HFFc6 (cell line): ENCODE measurements at places on chromosomes 16 and 17. TPM values are rescaled to one million over a fixed set of nuclear protein-coding genes. Genes with fewer than 3 reads are reported as not detected.

FADS6 gene
- total RNA-seq: not detected in 3 replicates

GRCh38 chr17:28053725-28054124 lies 11.2 kb downstream of the NLK start:
- H3K27ac ChIP-seq: no peak overlapping the region
- no peak overlapping the region; the same call in 1 of the 2 replicates for H3K4me3 ChIP-seq
- H3K36me3 ChIP-seq: peaks cover 11% of the 10 kb centered on the region; the same call in 1 of the 2 replicates
- peaks cover 64% of the 10 kb centered on the region for H3K4me1 ChIP-seq
- H3K27me3 ChIP-seq: no peaks in the 10 kb centered on the region

GRCh38 chr17:52789829-52790228 lies 631.3 kb upstream of the CA10 start:
- no peaks in the 10 kb centered on the region for H3K4me1 ChIP-seq
- no peak overlapping the region for H3K27ac ChIP-seq
- DNase-seq: no peak
- H3K36me3 ChIP-seq: no peaks in the 10 kb centered on the region; the same call in 1 of the 2 replicates
- no peaks in the 10 kb centered on the region; the same call in 1 of the 2 replicates for H3K27me3 ChIP-seq

DNA sequence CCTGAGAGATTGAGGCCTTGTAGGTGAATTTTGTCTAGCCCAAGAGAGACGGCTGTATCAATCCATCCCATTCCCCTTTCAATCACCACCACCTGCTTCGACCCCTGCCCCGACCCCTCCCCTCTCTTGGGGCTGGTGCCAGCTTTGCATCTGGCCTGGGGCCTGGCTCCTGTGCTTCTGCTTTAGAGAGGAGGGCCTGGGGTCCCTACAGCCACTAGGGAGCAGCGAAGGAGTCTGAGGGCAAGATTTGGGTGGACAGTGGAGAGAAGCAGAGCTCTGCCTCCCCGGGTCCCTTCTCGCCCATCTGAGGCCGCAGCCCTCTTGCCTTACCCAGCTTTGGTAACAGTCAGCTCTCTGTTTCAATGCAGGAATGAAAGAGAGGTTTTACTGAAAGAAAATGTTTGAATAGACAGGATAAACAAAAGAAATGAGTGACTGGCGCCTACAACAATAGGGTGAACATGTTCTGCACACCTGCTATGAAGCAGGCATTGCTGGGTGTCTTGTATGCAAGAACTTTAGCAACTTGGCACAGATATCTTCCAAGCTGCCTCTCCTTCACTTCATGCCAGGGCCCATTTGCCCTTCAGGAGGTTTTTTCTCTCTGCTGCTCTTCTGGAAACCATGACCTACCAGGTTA lies 57.4 kb downstream of the SLC47A1 start:
- H3K36me3 ChIP-seq: no peaks in the 10 kb centered on the region
- no peak overlapping the region for H3K27ac ChIP-seq
- H3K4me1 ChIP-seq: no peaks in the 10 kb centered on the region
- no peak overlapping the region for H3K4me3 ChIP-seq

GRCh38 chr16:84643180-84643583 lies 5.1 kb upstream of the KLHL36 start:
- DNase-seq: peak; percentile 92
- H3K27ac ChIP-seq: peak overlapping the region; percentile 78
- H3K27me3 ChIP-seq: peaks cover 1% of the 10 kb centered on the region
- H3K4me1 ChIP-seq: peaks cover 51% of the 10 kb centered on the region

GRCh38 chr17:67666710-67667109 lies 51.0 kb upstream of the NOL11 start:
- no peak overlapping the region for H3K4me3 ChIP-seq
- H3K4me1 ChIP-seq: no peaks in the 10 kb centered on the region
- DNase-seq: no peak
- H3K27me3 ChIP-seq: no peaks in the 10 kb centered on the region; the same call in 1 of the 2 replicates
- H3K36me3 ChIP-seq: no peaks in the 10 kb centered on the region

DNA sequence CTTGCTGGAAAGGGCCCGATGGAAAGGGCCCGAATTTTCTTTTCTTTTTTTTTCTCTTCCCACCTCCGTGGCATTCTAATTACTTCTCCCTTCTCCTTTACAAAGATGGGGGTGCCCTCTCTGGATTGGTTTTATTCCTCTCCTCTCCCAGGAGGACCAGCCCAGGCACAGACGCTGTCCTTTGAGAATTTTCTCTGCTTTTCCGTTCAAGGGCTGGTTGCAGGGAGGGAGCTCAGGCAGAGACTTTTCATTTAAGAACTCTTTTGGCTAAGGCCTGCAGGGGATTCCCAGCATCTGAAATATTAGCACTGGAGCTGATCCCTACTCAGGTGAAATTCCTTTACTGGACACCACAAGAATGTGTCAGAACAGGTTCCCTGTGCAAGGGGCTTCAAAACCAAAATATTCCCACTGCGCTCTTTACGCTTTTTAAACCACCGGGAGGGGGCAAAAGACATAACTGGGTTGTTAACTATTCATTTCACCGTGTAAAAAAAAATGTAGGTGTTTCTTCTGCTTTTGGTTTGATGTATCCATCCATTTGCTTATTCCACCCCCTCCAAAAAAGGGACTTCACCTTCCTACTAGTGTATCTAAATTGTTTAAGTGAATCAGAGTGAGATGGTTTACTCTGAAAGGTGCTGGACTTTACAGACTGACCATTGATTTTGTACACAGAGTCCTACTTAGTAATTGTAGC lies 1.4 kb downstream of the NFAT5 start:
- peak overlapping the region; percentile 97 for H3K27ac ChIP-seq
- peak overlapping the region; percentile 100 for H3K4me3 ChIP-seq
- H3K36me3 ChIP-seq: peaks cover 34% of the 10 kb centered on the region
- H3K4me1 ChIP-seq: peaks cover 47% of the 10 kb centered on the region

- DNase-seq: peak; percentile 11
- peaks cover 43% of the 10 kb centered on the region for H3K4me1 ChIP-seq
- H3K27ac ChIP-seq: peak overlapping the region; percentile 64
- peak overlapping the region; percentile 41 for H3K4me3 ChIP-seq
- H3K27me3 ChIP-seq: no peaks in the 10 kb centered on the region
These were observed 60.5 kb downstream of the NF1 start for GRCh38 chr17:31155208-31155810.

DNA sequence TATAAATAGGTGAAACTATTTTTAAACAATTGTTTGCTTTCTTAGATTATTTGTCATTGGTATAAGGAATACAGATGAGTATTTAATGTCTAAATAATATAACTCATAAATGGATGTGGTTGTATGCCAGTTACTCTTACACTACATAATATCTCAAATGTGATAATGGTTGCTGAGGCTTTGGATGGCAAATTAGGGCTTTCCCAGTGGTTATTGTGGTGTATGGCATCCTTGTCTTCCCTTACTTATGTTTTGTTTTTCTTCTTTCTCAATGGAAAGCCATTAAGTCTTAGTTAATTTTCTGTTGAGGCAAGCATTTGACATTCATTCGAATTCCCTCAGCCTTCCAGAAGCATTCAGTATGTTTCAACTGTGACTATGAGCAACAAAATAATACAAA lies 10.5 kb downstream of the OMG start:
- peaks cover 24% of the 10 kb centered on the region for H3K4me1 ChIP-seq
- H3K36me3 ChIP-seq: peaks cover 23% of the 10 kb centered on the region
- no peak overlapping the region for H3K4me3 ChIP-seq

DNA sequence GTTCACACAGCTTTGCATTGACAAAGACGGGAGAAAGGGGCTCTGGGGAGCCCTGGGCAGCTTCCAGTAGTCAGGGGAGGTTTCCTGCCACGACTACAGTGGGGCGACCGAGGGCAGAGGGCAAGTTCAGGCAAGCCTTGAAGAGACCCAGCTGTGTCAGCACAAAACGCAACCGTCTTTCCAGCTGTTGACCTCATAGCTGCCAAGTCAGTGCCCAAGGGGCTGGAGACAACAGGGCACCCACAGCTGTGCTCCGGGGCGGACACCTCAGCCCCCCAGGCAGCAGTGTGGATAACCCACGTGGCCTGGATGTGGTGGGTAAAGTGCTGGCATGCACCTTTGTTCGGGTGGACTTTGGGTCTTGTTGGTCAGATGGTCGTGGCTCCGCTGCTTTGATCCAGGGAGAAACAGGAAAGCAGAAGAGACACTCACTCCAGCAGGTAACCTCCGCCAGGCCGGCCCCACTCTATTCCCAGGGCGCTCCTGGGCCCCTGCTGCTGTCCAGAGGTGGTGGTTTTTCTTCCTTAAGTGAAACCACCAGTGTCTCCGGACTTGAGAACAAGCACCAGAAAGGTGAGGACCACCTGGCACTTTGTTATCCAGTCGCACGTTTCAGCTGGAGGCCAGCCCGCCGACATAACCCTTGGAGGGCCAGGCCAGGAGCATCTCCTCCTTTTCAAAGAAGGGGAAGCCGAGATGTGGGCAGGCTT lies 17.6 kb upstream of the CBX2 start:
- DNase-seq: no peak
- no peaks in the 10 kb centered on the region for H3K4me1 ChIP-seq
- H3K27me3 ChIP-seq: peaks cover 25% of the 10 kb centered on the region
- no peak overlapping the region for H3K4me3 ChIP-seq
- H3K36me3 ChIP-seq: no peaks in the 10 kb centered on the region

- no peaks in the 10 kb centered on the region; the same call in 1 of the 2 replicates for H3K27me3 ChIP-seq
- H3K4me3 ChIP-seq: peak overlapping the region; percentile 78
- H3K36me3 ChIP-seq: no peaks in the 10 kb centered on the region; the same call in 1 of the 2 replicates
- peaks cover 34% of the 10 kb centered on the region for H3K4me1 ChIP-seq
- peak overlapping the region; percentile 89 for H3K27ac ChIP-seq
These were observed 342.2 kb upstream of the DYNLRB2 start for GRCh38 chr16:80198311-80199299.

DNA sequence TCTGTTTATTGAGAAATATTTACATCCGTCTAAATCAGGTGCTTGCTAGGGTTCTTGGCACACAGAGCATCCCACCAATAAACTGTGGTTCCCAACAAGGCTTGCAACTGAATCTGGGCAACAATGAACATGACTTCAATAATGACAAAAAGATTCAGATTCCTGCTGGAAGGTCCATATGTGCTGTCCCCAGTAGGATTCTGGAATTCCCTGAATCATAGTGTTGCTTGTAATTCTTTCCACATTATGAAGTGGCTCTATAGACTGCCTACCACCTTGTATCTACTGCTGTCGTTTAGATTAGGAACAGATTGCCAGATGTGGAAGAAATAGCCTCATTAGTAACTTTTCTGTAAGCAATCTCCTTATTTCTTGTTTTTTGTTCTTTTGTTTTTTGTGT lies 265.9 kb downstream of the WWOX start:
- H3K4me1 ChIP-seq: no peaks in the 10 kb centered on the region
- DNase-seq: no peak
- no peak overlapping the region for H3K4me3 ChIP-seq
- peaks cover 3% of the 10 kb centered on the region; the same call in 1 of the 2 replicates for H3K27me3 ChIP-seq
- H3K27ac ChIP-seq: no peak overlapping the region
- no peaks in the 10 kb centered on the region for H3K36me3 ChIP-seq
